Pons (tissue), 1 donor: ENCODE measurements at places on chromosomes 7 and 10.

DNA sequence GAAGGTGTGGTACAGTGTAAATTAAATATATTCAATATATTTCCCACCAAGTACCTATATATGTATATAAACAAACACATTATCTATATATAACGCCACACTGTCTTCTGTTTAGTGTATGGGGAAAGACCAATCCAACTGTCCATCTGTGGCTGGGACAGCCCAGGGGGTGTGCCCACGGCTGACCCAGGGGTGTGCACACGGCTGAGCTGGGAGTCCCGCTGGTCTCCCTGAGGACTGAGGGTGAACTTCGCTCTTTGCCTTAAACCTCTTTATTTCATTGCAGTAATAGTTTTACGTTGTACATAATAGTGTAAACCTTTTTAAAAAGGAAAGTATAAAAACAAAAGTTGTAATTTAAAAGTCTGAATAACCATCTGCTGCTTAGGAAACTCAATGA, 6.3 kb downstream of the EN2 start:
- DNase-seq: no peak

DNA sequence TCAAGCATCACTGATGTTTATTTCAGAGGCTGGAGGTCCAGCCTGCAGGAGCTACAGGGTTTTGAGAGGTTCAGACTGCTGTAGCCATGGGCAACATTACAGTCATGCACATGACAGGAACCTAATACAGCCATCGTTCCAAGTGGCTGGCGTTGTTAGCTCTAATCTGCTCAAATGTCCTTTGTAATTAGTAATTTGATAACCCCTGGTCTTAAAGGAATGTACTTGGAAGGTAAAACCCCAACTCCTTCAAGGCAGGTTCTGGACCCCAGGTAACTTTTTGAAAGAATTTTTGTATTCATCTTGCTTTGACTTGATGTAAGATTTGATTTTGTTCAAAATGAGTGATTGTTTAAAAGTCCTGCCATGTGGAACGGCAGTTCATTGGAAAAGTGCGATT, 34.7 kb upstream of the FOXI2 start:
- DNase-seq: no peak

GRCh38 chr10:121337427-121337826, 260.8 kb downstream of the FGFR2 start:
- DNase-seq: peak; percentile 60

DNA sequence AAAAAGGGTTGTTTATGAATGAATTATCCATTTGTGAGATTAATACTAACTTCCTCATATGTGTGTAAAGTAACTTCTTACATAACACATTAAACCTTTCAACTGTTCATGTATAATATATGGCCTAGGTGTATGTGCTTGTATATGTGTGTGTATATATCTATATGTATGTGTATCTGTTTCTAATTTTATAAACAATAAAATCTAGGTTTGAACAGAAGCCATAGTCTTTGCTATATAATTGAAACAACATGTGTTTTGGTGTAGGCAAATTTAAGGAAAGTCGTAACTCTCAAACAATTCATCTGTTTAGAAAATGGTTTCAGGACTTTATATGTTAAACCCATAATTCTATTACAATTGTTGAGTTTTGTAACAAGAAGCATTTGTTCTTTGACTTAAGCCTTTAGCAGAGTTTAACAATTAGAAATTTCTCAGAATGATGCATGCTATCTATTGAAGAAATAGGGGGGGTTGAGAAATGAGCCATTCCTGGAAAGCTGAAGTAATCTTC, 103.3 kb downstream of the BBS9 start:
- DNase-seq: no peak

- no peak for DNase-seq
Observed at GRCh38 chr7:43248553-43248952, 136.1 kb downstream of the HECW1 start.

DNA sequence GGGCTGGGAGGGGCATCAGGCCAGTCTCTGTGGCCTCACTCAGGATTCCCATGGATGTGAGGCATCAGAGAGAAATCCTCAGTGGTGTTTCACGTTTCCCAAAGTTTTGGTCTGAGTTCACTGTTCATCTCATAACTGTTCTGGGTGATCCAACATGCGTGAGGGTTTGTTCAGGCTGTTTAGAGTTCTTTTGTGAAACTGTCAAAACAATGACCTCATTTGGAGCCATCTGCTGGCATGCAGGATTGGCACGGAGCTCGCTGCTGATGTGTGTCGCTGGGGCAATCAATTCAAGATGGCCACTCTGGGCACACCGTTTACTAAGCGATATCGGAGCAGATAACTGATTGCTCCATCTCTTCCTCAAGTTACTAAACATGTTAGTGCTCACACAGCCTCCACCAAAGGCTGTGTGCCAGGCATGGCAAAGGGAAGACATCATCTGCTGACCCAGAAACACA, 365.6 kb downstream of the WDR11 start:
- DNase-seq: peak; percentile 89

GRCh38 chr10:115846528-115846927, 426.5 kb downstream of the GFRA1 start:
- no peak for DNase-seq

DNA sequence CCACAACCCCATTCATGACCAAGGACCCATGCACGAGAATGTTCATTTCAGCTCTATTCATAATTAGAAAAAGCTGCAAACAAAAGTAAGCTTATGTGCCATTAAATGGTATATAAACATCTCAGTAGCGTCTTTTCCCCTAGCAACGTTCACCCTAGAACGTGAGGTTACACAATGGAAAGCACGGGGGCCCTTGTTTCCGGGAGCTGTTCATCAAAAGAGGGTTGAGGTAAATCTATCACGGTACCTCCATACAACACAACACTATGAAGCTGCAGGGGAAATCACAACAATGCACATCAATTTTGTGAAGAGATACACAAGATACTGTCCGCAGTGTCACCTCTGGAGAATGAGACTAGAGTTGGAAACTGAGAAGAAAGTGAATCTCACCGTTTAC, 80.9 kb upstream of the DDC start:
- no peak for DNase-seq

DNA sequence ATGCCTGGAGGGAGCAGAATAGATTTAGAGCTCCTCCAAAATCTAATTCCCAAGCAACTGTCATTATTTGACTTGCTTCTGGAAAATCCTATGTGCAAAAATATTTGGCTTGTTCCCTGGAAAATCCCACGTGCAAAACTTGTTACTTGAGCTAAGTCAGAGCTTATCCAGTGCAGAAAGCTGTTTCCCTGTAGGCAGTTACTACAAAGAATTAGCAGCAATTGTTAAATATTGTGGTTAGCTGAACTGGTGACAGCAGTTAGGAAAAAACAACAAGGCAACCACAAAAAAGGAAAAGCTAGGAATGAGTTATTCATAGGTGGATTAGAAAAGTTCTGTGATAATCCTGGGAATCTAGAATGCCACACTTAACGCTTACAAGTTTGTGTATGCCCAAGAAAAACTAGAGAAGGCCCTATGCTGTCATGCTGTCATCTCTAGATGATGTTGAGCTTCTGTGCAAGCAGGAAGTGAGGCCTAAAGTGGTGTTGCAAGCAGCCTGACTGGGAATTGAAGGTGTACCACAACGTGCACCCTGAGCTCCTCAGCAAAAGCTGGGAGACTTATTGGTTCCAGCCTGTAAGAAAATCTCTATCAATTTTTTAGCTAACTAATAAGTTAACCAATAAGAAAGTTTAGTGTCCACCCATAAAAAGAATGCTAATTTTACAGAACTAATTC, 738.6 kb upstream of the LRRTM3 start:
- DNase-seq: no peak

DNA sequence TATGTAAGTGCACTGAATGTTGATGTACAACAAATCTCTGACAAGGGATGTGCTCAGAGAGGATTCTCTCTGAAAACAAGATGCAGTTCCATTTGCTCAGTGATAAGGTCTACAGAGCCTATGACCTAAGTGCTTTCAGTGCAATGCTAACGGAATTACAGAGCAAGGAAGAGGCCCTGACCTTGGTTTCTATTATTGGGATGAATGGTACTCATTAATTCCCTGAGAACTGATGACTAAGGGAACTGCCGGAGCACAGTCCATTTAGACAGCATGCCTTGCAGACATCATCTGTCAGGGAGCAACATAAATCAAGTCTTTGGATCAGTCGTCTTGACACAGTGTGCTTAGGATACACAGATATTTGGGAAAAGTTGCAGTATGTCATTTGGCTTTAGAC, 340.8 kb downstream of the PHTF2 start:
- peak; percentile 60 for DNase-seq

- DNase-seq: no peak
Observed at GRCh38 chr10:2834214-2834613, 233.1 kb upstream of the PFKP start.

- no peak for DNase-seq
Observed at GRCh38 chr10:381805-382204, 246.6 kb downstream of the ZMYND11 start.

- DNase-seq: no peak
Observed at GRCh38 chr10:132391676-132392020, 5.4 kb upstream of the PWWP2B start.

DNA sequence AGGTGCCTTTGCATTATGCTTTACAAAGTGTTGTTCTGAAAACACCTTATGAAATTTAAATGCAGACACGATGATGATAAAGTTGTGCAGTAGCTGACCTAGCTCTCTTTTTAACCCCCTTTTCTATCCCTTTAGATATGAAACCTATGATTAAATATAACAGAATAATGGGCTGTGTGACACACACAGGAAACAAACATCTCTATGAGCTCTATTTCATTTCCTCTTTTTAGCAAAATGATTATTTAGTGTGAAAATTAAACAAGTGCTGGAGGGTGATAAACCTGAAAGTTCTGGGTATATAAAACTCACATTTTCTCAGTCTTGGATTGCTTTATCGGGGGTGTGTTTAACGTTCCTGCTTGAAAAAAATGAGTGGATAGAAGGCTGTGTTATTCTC, 1310.5 kb upstream of the CELF2 start:
- DNase-seq: no peak

- no peak for DNase-seq
Observed at GRCh38 chr10:25701652-25702051, 232.4 kb upstream of the MYO3A start.

- DNase-seq: no peak
Observed at GRCh38 chr7:108460964-108461363, 4.7 kb upstream of the NRCAM start.

- no peak for DNase-seq
Observed at GRCh38 chr10:63467841-63468240, 2.1 kb upstream of the JMJD1C start.

DNA sequence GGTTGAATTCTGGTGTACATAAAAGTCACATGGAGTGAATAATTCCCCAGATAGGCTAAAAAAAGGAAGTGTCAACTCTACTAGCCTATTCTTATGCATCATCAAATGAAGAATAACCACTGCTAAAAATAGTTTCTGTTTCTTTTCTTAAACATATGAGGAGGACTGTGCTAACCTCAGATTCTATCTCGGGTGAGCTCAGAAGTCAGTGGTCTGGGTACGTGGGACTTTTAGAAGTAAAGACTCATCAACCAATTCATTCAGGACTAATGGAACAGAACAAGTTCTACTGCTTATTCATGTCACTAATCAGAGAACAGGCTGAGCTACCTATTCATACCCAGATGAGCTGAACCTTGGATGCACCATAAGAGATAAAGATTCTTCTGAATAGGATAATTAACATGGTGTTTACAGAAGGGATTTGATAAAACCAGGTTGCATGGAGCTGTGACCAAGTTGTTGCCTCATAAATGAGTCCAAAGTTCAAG, 9.5 kb upstream of the ASAH2 start:
- no peak for DNase-seq

DNA sequence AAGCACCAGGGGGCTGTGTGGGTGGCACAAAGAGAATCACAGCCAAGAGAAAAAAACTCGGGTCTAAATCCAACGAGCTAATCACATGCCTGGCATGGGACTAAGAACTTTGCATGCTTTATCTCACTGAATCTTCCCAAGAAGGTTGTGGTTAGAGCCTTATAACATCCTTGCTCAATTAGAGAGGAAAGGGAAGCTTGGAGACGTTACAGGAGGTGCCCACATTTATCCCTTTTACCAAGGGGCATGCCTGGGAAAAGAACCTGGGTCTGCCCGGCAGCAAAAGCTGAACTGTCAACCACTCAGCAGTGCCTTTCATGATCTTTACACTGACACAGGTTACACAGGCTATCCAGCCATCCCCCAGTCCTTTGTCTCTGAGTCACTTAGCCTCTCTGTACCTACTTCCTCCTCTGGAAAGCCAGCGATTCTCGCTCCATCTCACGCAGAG, 190.1 kb downstream of the PRPF18 start:
- DNase-seq: no peak

DNA sequence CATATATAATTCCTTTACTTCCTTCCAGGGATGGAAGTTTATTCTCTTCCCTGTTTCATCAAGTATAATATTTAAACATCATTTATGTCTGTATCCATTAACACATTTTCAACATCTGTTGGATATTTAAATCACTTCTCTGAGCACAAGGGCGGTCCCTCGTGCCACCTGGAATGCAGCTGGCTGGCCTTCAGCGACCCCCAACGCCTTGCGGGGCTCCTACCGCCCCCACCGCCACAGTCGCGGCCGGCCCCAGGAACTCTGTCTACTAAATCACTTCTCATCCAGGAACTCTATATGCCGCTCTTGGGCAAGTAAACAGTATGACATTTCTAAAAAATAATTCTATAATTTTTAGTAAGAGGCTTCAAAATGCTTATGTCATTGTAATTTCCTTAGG, 221.1 kb upstream of the PTN start:
- no peak for DNase-seq

DNA sequence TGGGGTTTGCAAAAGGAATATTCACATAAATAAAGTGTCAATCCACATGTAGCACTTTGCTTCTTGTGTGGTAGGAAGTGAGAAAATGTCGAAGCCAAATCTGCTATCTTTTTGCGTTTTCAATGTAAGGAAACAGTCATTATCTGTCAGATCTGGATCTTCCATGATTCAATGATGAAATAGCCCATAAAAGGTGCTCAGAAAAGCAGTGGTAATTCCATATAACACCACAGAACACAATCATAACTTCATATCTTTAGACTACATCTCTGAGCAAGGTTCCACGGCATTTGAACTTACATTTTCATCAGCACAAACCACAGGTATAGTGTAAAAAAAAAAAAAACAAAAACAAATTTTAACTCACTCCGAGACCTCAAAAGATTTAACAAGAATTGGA, 39.9 kb upstream of the EGR2 start:
- no peak for DNase-seq

GRCh38 chr10:122459561-122460273, 1.6 kb upstream of the HTRA1 start:
- DNase-seq: no peak

GRCh38 chr7:118330388-118330787, 105.9 kb downstream of the ANKRD7 start:
- no peak for DNase-seq

DNA sequence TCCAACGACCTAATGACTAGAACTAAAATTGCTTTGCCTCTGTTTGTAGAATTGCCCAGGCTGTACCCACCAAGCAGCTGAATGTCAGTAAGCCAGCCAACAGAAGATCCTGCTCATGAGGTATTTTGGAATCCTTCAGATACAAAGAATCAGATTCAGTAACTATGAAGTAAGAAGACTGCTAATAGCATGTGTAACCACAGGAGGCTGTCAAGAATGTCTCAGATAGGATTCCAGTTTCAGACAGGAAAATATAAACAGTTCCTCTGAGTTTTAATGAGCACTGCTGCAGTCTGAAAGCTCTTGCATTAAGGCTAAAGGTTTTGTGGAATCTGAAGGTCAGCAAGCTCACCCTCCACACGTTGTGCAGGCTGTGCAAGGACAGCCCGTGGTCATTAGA, 112.6 kb upstream of the ADAM12 start:
- DNase-seq: no peak

- DNase-seq: no peak
Observed at GRCh38 chr7:27144781-27145164, 1.3 kb upstream of the HOXA5 start.

GRCh38 chr7:44348300-44348699, 22.9 kb upstream of the CAMK2B start:
- peak; percentile 19 for DNase-seq
